Calu3 (cell line): ENCODE measurements at places on chromosomes 11 and 22. TPM values are rescaled to one million over a fixed set of nuclear protein-coding genes. Genes with fewer than 3 reads are reported as not detected.

The SCO2 gene
- 3.6 and 5.3 TPM in 2 replicates for total RNA-seq

- DNase-seq: no peak
Observed at GRCh38 chr22:30344447-30345200, 12.1 kb downstream of the SF3A1 start.

The RFPL2 gene
- total RNA-seq: 0.52 and 0.71 TPM in 2 replicates

GRCh38 chr11:1297011-1297575, 12.3 kb downstream of the TOLLIP start:
- no peak for DNase-seq

DNA sequence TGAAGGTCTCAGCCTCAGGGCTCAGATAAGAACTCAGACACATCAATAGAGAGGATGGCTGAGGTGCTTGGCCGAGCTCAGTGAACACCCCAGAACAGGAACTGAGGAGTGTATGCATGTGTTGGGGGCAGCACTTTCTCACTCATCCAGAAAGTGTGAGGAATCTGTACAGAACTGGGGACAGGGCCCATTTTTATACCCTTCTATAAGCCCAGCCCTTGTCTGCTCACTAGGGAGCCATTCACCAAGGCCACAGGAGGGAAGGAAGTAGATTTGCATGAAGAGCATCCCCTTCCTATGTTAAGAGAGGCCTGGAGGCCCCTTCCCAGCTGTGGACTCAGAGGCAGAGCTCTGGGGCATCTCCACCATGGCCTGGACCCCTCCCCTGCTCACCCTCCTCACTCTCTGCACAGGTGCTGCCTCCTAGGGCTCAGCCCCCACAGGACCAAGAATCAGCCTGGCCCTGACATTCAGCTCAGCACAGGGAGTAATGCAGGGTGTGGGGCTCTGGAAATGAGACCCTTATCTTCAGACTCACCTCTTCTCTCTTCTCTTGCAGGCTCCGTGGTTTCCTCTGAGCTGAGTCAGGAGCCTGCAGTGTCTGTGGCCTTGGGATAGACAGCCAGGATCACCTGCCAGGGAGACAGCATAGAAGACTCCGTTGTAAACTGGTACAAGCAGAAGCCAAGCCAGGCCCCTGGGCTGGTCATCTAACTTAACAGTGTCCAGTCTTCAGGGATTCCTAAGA, 39.9 kb upstream of the GGTLC2 start:
- no peak for DNase-seq

DNA sequence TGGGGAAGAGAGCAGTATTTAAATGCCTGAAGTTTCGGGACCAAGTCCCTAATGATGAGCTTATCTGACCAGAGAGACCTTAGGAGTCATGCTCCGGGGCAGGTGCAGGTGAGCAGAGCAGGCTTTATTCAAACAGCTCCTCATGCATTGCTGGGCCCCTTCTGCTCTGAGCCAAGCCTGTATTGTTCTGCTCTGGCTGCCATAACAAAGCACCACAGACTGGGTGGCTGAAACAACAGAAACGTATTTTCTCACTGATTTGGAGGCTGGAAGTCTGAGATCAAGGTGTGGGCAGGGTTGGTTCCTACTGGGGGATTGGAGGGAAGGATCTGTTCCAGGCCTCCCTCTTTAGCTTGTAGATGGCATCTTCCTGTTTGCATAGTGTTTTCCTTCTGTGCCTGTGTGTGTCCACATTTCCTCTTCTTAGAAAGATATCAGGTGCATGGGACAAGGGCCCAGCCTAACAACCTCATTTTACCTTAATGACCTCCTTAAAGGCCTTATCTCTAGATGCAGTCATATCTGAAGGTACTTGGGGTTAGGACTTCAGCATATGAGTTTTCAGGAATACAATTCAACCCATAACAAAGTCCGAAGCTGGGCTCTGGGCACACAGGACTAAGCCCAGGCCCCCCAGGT, 97.1 kb upstream of the PARVA start:
- no peak for DNase-seq

The MS4A3 gene
- not detected in 2 replicates for total RNA-seq

DNA sequence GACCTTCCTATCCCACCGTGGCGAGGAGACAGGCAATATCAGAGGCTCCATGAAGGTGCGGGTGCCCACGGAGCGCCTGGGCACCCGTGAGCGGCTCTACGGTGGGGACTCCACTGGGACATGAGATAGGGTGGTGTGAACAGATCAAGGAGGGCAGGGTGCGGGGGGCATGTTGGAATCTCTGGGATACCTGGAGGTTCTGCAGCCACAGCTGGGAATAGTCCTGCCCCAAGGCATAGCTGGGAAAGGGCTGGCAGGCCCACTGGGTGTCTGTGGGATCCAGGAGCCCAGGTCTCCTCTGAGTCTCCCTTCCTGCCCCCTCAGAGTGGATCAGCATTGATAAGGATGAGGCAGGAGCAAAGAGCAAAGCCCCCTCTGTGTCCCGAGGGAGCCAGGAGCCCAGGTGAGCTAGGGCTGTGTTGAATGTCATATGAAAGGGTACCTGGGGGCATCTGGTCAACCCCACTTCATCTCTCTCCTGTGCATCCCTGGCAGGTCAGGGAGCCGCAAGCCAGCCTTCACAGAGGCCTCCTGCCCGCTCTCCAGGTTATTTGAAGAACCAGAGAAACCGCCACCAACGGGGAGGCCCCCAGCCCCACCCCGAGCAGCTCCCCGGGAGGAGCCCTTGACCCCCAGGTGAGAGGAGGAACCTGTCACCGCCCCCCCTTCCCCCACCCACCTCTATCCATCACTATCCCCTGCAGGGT, 8.5 kb downstream of the PHOX2A start:
- DNase-seq: no peak

The OR5D18 gene
- not detected in 2 replicates for total RNA-seq

DNA sequence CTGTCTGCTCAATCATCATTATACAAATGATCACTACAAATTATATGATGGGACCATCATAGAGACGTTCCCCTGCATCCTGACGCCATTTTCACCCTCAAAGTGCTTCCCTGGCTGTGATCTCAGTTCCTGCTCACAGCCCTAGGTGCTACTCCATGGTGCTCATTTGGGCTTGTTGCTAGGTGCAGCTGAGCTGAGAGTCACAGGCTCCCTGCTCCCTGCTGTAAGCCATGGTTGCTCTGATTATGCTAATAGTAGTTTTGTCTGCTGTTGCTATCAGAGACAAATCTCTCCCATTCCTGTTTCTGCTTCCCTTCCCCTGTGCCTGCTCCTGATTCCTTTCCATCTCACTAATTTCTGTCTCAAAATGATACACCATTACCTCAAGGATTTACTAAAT, 474.3 kb downstream of the METTL15 start:
- DNase-seq: no peak

DNA sequence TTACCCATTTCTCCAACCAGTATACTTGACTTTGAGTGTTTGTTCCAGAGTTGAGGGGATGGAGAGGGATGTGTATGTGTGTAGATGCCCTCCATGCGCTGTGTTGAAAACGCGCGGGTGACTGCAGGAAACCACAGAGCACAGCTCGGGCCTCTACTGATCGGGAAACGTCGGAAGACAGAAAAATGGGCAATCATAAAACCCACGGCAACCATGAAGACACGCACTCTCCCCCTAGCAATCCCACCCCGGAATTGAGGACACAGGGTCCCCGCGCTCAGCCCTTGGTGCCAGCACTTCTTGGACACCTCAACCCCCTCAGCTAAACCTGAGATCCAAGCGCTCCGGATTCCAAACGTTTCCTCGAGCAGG, 251 bp upstream of the UQCC3 start:
- DNase-seq: peak; percentile 24

- DNase-seq: no peak
Observed at GRCh38 chr11:9047964-9048523, 43.4 kb downstream of the SCUBE2 start.

- no peak for DNase-seq
Observed at GRCh38 chr11:72591785-72592502, 82.3 kb downstream of the PDE2A start.

DNA sequence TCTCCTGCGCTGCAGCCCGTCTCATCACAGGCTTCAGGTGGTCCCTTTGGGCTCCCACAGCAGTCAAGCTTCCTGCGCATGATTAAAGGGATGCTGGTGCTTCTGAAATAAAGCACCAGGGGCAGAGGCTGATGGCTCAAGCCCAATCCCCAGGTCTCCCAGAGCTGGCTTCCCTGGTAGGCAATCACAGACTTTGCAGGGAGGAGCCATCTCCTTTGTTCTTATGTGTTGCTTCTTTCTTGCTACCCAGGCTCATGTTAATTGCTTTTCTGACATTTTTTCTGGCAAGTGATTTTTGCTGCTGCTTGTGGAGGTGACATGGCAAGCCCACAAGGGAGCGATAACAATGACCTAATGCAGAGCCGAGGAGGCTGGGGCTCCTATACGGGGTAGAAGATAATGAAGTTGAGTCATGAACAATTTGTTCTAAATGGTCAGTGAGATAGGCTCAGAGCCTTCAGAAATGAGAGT, 25.2 kb upstream of the PLET1 start:
- DNase-seq: no peak

- DNase-seq: no peak
Observed at GRCh38 chr11:14254533-14255237, 104.3 kb downstream of the RRAS2 start.

- no peak for DNase-seq
Observed at GRCh38 chr11:94834911-94835593, 66.9 kb downstream of the AMOTL1 start.

DNA sequence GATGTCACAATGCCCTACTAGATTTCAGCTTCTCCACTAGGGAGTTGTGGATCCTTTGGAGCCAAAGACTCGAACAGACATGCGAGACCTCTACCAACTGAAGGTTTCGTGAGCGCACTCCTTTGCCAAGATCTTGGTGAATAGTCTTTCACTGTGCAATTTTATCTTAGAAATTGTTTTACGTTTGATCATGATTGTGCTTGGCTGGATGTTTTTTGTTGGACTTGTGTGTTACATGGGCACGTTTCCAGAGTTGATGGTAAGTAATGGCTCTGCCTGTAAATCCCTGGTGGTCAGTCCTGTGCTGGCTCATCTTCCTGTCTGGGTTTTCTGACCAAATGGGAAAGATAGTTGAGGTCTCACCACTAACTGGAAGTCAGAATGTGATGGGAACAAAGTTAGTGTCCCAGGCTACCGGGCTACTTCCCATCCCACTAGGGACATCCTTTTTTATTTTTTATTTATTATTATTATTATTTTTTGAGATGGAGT, at the start of gene MISFA:
Gene MISFA (plus strand): TSS at position 51 of the 492 bp plus-strand sequence. CDS start 140 bp downstream, at position 191.
- DNase-seq: no peak

DNA sequence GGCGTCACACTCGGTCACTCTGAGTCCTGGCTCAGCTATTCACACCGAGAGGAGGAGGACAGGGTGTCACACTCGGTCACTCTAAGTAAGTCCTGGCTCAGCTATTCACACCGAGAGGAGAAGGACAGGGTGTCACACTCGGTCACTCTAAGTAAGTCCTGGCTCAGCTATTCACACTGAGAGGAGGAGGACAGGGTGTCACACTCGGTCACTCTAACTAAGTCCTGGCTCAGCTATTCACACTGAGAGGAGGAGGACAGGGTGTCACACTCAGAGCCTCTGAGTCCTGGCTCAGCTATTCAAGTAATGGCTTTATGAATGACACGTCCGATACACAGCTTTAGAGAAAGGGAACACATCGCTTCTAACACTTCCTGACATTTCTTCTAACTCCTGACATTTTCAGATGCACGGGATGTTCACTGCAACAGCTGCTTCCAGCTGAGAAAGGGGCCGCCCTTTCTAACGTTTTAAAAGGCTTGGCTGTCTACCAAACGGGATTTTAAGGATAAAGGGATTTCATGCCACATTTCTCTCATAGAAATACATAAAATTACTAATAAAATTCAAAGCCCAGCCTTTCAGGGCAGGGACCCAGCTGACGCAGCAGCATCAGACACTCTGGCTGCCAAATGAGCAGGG, 28.1 kb downstream of the DRD4 start:
- no peak for DNase-seq

DNA sequence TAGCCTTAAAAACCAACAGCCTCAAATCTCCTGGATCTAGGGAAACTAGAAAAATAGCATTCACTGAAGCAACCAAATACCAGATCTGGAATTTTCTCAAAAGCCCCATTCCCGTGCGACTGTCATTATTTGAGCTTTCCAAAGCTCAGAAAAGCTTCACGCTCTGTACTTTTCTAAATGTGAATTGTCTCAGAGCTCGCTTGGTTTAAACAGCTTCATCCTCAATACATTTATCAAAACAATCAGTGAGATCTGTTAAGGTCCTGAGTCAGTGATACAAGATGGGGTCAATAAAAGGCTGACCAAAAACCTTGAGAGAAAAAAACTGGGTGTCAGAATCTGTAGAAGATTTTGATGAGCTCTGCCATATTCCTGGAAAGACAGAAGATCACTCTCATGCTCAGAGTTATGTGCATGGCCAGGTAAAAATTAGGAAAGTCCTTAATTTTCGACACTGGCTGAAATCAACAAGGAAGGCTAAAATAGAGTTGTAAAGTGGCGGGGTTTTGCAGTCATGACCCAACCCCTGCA, 60.2 kb upstream of the VPREB1 start:
- DNase-seq: no peak

The APOL6 gene
- 24.0 and 39.9 TPM in 2 replicates for total RNA-seq

The SLC17A6 gene
- total RNA-seq: not detected in 2 replicates

GRCh38 chr22:23250056-23250784, 69.9 kb downstream of the BCR start:
- DNase-seq: no peak

The CCDC116 gene
- 0.17 TPM in 1 of 2 replicates, not detected in the other for total RNA-seq

- peak; percentile 62 for DNase-seq
Observed at GRCh38 chr11:64971421-64972233, at the start of gene MAJIN. TSS of gene MAJIN (minus strand) at chr11:64972108. CDS start at chr11:64959405, 12,703 bp downstream.

The BARX2 gene
- total RNA-seq: 41.6 and 42.9 TPM in 2 replicates

DNA sequence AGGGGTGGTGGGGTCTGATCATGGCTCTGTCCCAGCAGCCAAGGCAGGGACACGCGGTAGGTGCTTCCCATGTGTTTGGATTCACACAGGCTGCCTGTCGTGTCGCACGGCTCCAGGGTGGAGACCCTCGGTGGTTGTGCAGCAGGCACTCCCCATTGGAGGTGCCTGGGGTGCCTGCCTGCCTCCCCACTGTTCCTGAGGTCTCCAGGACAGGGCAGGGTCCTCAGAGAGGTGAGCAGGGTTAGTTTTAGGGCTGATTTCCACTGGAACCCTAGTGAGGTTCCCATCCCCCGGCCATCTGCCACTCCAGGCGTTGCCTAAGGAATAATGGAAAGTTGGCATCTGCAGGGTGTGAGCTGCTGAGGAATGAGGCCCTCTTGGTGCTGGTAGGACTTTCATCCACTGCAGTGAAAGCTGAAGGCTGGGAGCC, 32.3 kb downstream of the OSBPL5 start:
- DNase-seq: no peak
